ENCODE measurements at places on chromosomes 12 and 14.

DNA sequence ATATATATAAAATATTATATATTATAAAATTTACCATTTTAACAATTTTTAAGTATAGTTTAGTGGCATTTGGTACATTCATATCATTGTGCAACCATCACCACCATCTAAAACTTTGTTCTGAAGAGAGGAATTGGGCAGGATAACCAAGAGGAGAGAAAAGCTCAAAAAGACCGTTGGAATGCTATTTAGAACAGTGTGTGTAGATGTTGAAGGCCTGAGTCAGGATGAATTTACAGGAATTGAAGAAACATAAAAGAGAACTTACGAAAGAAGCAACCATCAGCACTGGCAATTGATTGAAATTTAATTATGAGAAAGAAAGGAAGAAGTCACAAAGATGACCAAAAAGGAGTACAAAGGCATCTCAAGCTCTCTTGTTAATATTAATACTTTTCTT is 196.9 kb upstream of the PWP1 start:
- DNase-seq = no peak

DNA sequence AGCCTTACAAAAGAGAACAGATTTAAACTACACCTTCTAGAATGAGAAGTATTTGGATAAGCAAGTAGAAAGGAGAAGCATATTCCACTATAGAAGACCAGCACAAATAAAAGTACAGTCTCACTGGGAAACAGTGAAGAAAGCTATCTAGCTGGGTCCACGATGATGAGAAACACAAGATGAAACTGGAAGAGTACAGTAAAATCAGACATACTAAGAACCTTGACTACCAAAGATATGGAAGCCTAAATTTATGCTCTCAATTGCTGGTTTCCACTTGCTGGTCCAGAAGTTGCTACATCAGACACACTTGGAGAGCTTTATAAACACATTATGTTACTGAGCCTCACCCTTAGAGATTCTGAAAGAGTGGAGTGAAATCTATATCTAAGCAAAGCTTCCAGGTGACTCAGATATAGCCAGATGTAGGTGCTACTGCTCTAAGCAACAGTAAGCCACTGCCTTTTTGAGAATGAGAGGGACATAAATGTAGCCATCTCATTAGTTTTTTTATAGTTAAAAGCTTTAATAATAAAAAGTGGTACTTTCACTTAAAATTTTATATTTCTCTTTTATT is 96.3 kb upstream of the BBS10 start:
- DNase-seq = no peak

DNA sequence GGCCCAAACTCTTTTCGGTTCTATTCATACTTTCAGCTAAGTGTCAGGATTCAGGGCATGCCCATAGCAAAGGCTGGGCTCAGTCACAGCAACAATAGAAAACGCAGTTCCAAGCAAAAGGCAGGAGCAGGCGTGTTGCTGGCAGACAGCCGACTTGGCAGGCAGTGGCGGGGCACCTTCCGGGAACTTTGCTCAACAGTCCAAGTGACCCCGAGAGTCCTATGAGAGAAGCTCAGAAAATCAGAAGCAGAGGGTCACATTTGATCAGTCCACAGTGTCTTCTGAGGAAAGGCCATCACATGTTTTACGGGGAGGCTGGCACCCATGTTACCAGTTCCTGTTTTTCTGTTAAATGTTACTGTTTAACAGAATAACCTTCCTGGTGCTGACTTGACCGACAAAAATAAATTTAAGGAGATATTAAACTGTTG is 115.0 kb downstream of the DACT1 start:
- DNase-seq = no peak

DNA sequence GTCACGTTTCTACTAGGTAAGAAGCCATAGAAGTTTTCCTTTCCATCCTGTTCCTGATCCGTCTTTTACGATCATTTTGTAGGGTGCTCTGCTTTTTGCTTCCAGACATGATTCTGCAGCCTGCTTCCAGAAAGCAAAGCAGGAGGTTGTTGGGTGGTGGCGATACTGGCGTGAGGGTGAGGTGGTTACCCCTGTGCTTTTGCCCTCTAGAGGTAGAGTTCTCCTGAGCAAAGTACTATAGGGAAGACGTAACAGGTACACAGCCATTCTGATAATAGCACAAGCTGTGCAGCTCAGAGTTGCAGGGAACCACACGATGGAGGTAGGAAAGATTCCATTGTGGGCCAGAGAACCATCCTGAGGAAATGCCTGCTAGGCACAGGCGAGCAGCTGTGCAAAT is 186.0 kb downstream of the PAH start:
- no peak for DNase-seq

DNA sequence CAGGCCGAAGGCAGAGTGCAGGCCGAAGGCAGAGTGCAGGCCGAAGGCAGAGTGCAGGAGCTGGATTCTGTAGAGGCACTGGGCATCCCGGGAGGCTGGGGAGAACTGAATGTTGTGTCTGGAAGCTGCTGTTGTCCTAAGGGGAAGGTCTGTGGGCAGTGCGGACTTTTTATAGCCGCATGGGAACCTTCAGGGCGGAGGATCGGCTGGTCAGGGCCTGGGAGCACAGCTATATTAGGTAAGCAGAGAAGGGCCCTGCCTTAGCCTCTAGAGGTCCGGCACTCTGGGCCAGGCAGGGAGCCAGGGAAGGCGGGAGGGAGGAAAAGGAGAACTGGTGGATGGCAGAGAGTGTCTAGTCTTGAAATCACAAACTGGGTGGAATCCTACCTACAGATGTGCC is 14.2 kb downstream of the CABP1 start:
- DNase-seq = no peak

- DNase-seq = peak; percentile 77
Observed at GRCh38 chr12:121534495-121535148, 46.2 kb downstream of the KDM2B start.

Measured in effector memory CD4-positive, alpha-beta T cell (primary cell).